ENCODE measurements at places on chromosomes 6 and 20.

DNA sequence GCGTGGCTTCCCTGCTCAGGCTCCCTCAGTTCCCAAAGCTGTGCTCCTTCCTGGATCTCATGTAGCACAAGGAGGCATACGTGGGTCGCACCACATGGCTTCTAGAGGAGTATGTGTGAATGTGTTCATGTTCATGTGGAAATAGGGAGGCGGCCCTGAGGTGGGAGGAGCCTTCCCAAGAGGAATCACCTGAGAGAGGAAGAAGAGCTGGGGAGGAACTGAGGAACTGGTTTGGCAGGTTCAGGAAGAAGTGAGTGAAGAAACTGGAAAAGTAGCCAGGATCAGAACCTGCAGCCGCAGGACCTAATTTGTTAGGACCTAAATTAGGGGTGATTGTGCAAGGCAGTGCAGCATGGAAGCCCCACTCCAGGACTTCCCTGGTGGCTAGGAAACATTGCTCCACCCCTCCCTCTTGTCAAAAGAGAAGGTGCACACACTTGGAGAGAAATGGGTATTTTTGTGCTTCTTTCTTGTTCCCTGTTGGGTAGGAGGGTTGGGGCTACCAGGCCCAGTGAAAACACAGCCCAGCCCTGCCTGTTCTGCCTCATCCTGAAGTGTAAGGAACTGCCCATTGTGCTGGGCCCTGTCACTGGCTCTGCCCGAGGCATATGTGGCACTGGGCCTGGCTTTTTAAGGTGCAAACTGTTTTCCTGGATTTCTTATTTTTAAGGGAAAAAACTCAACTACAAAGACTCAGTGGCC, 20.7 kb downstream of the SYNJ2 start:
- no peak for DNase-seq

- DNase-seq, result no peak
Observed at GRCh38 chr6:51908243-51908642, 179.2 kb downstream of the PKHD1 start.

GRCh38 chr6:38020593-38020992, 201.1 kb downstream of the ZFAND3 start:
- DNase-seq, result no peak

- no peak for DNase-seq
Observed at GRCh38 chr6:168712993-168713392, 272.0 kb downstream of the SMOC2 start.

DNA sequence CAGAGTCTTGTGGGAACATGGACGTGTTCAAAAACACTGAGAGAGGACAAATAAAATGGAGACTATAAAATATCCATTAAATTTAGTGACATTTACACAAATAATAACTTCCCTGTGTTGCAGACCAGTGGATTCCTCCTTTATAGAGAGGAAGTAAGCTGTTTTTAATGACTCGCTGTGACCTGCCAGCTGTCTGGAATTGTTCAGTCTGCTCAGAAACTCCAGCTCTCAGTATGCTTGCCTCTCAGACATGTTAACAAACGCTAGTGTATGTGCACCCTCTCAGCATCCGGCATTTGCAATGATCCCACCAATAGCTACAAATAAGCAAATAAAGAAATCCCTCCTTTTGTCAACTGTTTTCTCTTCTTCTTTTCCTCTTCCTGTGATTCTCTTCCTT, 158.0 kb upstream of the TCF21 start:
- no peak for DNase-seq

GRCh38 chr6:10564975-10565673, 44.0 kb downstream of the GCNT2 start:
- DNase-seq, result no peak

DNA sequence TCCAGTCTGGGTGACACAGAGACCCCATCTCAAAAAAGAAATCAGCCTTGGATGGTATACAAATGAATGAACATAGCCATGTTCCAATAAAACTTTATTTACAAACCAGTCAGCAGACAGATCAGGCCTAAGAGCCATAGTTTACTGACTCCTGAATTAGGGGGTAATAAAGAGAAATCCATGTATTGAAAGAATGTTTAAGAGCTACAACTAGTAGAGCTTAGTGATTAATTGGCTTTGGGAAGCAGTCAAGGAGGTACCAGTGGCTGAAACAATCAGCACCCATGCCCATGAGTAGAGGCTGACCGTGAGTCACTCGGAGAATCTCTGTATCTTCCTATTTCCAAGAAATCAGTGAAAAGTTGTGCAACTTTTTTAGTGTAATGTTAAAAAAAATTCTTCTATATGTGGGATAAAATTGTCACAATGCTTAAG, 223.6 kb upstream of the RREB1 start:
- no peak for DNase-seq

DNA sequence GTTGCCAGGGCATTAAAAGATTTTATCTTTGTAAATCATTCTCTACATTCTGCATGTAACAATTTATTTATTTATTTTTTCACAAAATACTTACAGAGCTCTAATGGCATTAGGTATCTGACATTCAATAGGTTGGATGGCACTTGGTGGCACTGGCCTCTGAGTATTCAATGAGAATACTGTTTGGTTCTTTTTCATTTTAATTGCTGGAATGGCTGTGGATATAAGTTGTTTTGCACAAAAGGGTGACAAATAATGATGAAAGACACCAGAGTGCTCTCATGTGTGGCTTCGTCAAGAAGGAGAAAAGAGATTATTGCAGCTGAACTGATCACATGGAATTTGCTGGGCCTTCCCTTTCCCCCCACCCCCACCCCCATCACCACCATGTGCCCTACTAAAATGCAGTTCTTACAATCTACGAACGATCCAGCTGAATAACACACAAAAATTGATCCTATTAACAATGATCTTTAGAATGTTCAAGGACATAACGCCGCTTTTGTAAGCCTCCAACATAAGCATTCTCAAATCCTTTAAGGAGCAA, 195.2 kb upstream of the POU3F2 start:
- no peak for DNase-seq

DNA sequence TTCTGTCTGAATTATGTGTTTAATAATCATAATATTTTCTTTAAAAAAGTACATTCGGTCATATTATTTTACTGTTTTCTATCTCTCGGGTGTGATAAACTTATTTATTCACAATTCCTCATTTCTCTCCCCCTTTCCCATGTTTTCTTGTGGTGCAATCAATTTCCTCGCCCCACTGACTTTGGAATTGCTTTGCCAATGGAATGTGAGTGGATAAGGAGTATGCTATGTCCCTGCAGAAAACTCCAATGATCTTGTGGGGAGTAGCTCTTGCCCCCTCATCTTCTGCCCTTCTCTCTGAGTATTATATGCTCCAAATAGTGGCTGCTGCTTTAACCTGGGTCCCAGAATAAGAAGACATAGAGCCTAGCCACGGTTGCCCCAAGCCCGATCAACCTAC, 64.1 kb downstream of the HMGN3 start:
- DNase-seq, result no peak

DNA sequence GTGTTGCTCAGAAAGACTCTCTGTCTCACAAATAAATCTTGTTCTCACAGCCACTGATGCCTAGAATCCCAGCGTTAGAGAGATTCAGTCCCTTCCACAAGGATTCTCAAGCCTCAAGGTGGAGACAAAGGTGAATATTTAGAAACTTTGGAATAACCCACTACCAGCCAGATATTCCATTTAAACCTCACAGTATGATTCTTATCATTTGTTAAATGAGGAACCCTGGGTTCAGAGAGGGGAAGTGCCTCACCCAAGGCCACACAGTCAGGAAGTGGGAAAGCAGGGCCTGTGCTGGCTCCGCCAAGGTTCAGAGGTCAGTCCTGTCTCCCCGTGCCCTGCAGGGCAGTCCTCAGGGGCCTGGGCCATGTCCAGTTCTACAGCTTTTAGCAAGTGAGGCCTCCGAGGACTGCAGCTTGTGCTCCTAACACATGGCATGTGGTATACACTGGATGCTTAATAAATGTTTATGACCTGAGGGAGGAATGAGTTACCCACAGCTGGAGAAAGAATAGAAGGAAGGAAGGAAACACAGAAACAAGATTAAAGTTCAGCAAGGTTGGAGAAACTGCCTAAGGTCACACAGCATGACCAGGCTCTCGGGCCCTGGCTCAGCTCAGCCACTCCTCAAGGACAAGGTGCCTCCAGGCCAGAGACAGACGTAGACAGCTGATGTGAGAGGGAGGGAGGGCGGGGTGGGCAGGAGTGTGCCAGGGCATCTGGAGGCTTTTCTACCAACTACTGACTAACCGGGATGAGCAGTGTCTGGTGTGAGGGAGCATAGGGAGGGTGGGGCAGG, 3.9 kb upstream of the TGM2 start:
- DNase-seq, result no peak

DNA sequence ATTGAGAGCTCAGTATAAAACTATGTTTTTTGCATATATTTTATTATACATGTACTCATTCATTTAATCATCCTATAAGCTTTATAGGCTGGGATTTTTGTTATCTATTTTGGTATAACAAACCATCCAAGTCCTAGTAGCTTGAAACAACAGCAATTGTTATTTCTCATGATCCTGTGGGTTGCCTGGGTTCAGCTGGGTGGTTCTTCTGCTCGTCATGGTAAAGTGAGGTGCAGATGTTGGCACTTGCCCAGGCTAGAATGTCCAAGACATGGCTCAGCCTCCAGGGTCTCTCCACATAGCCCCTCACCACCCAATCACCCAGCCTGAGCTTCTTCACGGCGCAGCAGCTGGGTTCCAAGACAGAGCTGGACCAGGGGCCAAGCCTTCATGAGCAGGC, 20.8 kb upstream of the TM9SF4 start:
- no peak for DNase-seq

DNA sequence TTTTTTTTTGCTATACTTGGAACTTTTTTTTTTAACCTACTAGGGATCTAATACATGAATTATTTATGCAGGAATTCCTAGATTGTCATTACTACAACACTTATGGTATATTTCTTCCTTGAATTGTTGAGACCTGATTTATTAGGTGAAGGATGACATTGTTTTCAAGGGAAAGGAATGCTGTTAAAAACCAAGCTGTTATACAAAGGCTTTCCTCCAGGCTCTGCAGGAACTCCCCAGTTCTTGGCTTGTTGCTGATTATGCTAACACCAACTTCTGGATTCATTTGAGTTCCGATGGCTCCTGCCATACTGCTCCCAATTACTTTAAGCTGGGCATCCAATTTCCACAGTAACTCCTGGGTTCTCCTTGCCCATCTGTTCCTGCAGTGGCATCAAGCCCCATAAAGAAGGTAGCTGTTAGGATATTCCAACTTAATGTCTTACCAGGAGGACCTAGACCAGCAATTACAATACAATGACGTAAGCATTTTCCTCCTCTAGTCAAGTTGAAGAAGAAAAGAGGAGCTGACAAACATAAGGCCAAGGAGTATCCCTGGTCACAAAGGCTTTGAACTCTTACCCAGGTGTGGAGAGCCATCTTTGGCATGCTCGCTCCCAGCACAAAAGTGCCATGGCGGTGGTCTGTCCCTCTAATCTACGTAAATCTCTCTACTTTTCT, 215.9 kb upstream of the AGPAT4 start:
- no peak for DNase-seq

- no peak for DNase-seq
Observed at GRCh38 chr20:49281913-49282467, 4.1 kb upstream of the ZNFX1 start.

- no peak for DNase-seq
Observed at GRCh38 chr6:167569879-167570278, 245.0 kb downstream of the TTLL2 start.

GRCh38 chr6:144062786-144063185, 32.6 kb downstream of the SF3B5 start:
- DNase-seq, result no peak

DNA sequence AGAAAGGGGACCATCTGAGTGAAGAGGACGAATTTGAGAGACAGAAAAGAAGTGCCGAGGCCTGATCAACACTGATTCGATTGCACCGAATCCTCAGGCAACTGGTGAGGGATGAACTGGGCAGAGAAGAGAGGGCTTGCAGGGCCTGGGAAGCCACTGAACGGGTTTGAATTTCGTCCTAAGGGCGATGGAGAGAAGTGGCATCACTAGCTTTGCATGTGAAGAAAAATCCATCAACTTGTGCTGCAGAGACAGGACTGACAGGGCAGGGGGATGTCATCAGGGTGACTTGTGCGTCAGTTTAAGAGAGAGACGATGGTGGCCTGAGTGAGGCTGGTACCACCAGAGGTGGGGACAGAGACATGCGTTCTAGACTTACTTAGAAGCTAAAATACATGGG, 73.7 kb upstream of the SLC22A23 start:
- DNase-seq, result no peak

- DNase-seq, result no peak
Observed at GRCh38 chr6:53461041-53461656, 83.8 kb downstream of the GCLC start.

DNA sequence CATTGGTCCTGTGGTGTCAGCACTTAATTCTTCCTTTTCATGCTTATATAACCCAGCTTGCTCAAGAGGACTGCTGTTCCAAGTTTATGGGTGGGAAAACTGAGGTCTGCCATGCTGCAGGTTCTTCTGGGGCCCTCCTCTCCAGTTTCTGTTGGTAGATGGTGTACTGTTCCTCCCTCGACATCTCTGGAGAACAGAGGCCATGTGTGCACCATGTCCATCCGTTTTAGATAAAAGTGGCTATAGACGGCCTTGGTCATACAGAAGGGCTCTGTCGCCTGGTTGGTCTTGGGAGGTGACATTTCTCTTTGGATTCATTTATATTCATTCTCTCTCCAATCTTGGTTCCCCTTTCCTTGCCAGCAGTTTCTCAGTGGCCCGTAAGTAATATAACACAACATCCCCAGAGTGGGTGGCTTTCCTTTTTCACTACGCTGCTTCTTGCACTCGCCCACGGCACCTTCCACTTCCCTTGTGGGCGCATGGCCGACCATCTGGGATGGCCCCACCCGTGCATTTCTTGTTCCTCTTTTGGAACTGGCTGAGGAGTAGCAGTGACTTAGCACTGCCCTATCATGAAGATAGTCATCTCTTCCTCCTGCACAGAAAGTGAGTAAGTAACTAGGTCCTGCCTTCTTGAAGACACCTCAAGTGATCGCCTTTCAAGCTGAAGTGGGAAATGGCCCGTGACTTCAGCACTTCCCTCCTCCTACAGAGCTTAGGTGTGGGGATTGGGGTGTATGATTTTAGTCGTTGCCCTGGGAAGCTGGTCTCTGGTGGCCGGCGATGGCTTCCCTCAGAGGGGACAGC, 94.2 kb downstream of the RREB1 start:
- DNase-seq, result no peak

- no peak for DNase-seq
Observed at GRCh38 chr6:50851049-50851845, 32.6 kb downstream of the TFAP2B start.

GRCh38 chr6:146546443-146547043, 2.9 kb downstream of the RAB32 start:
- DNase-seq, result no peak

GRCh38 chr6:153963352-153963751, 75.7 kb upstream of the OPRM1 start:
- no peak for DNase-seq

GRCh38 chr20:53162251-53162835, 190.2 kb downstream of the TSHZ2 start:
- DNase-seq, result no peak

Measured in T-helper 2 cell (primary cell).